ENCODE measurements at places on chromosomes 1 and 21.

DNA sequence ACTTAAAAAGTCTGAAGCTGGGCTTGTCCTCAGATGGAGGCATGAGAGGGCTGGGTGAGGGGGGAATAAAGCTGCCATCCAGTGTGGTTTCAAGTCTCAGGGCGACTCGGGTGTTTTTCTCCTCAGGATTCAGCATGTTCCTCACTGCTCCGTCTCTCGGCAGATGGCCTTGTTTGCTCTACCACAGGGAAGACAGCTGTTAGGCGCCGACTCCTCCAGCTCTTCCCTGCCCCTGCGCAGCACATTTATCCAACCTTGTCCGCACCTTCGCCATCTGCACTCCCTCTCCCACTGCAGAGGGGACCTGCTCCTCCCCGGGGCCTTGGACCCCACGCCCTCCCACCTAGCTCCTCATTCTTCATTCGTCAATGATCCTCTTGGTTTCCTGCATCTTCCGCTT is 16.6 kb upstream of the S100A11 start:
- DNase-seq: no peak

- no peak for DNase-seq
These were observed 6.6 kb downstream of the PEAR1 start for GRCh38 chr1:156899956-156900718.

GRCh38 chr1:6723621-6724428 is 22.2 kb upstream of the DNAJC11 start:
- DNase-seq: no peak

DNA sequence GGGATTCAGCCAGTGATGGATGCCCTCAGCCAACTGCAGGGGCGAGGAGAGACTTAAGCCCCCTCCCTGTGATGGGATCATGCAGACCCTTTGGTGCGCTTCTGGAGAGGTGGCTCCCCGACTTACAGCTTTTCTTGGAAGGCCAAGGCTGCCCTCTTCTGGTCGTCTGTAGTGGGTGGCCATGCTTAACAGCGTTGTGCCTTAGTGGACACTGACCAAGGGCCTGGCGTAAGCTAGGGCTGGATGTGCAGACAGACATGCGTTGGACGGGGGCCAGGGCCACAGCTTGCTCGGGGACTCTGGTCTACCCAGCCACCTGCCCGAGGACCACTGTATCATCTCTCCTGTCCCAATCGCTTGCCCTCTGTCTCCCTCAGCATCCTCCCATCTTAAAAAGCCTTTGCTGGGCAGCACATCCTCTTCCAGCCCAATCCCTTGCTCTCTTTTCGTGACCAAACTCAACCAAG is 5.5 kb downstream of the AZIN2 start:
- no peak for DNase-seq

- peak; percentile 18 for DNase-seq
These were observed at the start of gene NLRP3 for GRCh38 chr1:247415423-247416361. TSS of gene NLRP3 (plus strand) at chr1:247416173. CDS start at chr1:247418801, 2,628 bp downstream.

DNA sequence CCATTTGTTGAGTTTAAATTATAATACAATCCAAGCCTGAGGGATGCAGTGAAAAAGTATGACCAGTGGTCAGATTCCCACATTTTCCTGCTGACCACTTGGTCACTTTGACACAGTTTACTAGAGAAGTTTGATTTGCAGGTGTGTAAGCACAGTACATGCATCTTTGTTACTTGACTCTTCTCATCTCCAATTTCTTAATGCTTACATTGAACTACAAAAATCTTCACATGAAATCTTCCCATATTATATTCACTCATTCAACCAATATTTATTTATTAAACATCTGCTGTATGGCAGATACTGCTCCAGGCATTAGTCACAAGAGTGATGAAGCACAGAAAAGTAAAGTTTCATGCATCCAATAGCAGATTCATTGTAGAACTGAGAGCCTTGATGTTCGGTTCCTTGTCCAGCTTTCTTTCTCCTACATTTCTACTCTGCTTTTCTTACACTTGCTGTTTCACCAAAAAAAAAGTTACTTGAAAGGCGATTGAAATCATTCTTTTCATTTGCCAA is 211.7 kb downstream of the NFIA start:
- DNase-seq: no peak

DNA sequence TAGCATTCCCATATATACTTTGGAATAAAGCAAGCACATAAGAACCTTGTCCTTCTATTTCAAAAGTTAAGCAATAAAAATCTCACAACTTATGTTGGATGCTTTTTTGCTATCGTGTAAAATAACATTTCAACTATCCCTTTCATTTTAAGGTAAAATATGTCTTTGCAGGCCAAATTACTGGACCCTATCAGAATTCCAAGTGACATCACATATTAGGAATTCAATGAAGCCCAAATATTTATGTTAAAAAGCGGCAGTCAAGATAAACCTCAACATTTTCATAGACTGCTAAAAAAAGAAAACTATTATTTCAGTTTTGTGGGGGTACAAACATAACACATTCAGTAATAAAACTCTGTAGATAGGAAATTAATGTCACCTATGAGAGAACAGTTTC is 252.0 kb downstream of the KCTD3 start:
- no peak for DNase-seq

- no peak for DNase-seq
These were observed 53.7 kb upstream of the CACYBP start for GRCh38 chr1:174946031-174946430.

DNA sequence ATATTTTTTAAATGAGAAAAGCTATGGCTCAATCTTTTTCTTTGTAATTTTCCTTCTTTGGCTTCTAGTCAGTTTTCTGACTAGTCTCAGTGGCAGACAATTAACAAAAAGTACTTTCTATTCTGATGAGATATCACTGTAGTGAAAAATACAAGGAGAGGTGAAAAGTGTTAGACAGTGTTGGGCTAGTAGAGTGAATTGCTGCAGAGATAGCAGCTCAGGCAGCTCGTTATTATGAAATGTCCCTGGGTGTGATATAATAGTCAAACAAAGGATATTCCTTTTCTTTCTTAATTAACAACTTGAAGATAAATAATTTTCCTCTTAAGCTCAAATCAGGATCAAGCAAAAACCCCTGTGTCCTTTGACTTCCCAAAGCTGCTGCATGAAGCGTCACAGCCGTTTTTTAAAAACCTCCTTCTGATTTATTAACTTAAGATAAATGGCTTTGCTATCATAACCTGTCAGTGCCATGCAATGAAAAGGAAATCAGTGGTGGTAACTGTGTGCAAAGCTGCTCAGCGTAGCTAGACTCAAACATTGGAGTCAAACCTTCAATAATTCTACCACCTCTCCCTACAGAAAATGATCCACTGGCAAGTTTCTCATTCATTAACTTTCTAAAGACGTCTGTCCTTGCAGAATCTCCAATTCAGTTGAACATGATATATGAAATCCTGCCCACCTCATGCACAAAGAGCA is 646.6 kb upstream of the PTBP2 start:
- no peak for DNase-seq

- peak; percentile 66 for DNase-seq
These were observed 46.5 kb upstream of the COA6 start for GRCh38 chr1:234326497-234327366.

- DNase-seq: no peak
These were observed 176.5 kb downstream of the TGFB2 start for GRCh38 chr1:218521414-218522169.

- no peak for DNase-seq
These were observed 58.1 kb upstream of the COA6 start for GRCh38 chr1:234315091-234315541.

GRCh38 chr1:27724961-27725373 is 794 bp upstream of the FAM76A start:
- DNase-seq: no peak

DNA sequence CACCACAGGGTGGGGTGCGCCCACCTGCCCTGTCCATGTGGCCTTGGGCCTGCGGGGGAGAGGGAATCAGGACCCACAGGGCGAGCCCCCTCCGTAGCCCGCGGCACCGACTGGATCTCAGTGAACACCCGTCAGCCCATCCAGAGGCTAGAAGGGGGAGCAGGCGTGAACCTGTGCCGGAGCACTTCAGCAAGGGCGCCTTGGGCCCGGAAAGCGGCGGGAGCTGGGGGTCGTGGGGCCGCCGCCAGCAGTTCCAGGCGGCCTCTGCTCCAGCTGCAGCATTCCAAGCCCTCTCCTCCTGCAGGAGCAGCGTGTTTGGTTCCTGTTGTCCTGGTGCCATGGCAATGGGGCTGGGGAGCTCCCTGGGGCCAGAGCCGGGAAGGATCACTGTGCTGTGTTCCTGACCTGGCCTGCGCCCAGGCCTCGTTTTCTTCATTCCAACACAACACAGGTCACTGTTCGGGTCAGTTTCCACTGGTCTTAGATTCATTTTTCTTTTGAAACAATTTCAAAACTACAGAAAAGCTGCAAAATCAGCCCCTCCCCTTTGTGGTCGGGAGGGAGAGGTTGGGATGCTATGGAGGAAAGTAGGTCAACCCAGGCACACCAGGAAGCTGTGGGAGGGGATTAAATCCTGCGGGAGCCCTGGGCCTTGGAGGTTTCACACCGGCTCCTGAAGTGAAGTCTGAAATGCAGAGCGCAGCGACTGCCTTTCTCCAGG is 18.8 kb downstream of the SLX9 start:
- no peak for DNase-seq

GRCh38 chr21:27114111-27114510 is 147.2 kb upstream of the ADAMTS5 start:
- no peak for DNase-seq

DNA sequence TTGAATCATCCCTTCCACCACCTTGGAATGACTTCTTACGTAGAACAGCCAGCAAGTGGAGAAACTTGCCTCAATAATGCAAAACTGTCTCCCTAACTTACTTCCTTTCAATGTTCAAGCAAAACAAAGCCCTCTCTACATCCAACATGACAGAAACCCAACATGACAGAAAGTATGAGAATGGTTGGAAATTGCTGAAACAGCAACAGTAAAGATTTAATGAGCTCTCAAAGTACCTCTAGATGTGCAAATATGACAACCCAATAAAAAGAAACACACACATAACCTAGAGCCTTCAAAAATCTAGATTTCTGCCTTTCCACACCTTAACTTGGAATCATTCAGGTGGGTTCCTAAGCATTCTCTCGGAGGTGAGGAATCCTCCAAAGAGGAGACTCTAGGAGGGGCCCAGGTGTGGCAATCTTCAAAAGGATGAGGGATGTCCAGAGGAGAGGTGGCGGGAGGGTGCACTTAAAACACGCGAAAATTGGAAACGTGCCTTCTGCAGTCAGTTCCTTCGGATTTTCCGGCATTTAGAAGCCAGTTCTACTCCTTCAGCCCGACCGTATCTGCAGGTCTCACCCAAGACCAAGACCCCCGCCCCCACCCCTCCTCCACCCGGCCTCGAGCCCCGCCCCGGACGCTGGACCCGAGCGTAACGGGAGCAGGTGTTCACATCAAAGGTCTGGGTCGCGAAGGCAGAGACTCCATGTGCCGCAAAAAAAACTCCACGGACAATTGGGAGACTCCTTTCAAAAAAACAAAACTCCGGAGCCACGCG is 996 bp upstream of the MGST3 start:
- DNase-seq: no peak
